ENCODE measurements at places on chromosomes 4 and X.
A peak's percentile ranks its signal among the peaks of the same experiment; 100 is the strongest.

DNA sequence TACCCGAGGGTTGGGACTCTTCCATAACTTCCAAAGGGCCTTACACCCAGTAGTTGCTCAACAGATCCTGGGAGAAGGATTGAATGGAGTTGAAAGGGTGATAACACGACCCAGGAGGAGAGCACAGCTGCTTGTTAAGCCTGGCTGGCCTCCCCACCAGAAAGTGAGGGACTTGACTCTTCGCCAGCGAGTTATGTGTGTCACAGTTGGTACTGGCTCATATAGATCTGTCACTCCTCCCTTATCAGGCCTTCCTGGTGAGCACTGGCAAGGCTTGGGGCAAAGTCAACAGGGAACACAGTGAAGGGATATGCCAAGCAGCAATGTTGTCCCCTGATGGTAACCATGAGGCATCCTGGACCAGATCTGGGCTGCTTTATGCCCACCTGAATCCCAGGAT is 35.8 kb downstream of the APLN start:
- no peak for DNase-seq

DNA sequence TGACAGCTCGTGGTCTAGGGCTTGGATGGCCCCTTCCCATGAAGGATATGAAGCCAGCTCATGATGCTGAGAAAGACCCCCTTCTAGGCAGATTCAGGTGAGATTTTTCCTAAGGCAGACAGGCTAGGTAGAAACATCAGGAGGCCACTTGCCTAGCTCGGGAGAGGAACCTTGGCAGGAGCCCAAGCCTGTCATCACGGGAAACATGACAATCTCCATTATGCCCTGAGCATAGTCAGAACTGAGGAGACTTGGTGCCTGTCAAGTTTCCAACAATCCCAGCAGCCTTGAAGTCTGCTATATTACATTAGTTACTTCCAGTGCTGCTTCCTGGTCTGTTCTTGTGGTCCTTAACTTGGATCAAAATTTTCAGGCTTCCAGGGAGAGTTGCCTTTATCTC is 18.7 kb upstream of the WDR1 start:
- DNase-seq, result no peak

GRCh38 chr4:94826206-94826605 is 68.5 kb downstream of the BMPR1B start:
- DNase-seq, result no peak

- no peak for DNase-seq
Observed at GRCh38 chr4:88965053-88965452, 91.9 kb downstream of the FAM13A start.

- DNase-seq, result no peak
Observed at GRCh38 chr4:24650849-24651640, 66.7 kb upstream of the DHX15 start.

DNA sequence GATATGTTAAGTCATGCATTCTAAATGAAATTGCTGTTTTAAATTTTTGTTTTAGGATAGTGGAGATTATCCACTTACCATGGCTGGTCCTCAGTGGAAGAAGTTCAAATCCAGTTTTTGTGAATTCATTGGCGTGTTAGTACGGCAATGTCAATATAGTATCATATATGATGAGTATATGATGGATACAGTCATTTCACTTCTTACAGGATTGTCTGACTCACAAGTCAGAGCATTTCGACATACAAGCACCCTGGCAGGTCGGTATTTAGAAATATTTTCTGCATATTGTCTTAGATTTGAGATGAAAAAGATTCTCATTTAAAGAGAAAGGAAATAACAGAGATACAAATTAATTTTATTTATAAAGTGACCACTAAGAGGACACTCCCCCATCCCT is 83.6 kb downstream of the STAG2 start:
- no peak for DNase-seq

DNA sequence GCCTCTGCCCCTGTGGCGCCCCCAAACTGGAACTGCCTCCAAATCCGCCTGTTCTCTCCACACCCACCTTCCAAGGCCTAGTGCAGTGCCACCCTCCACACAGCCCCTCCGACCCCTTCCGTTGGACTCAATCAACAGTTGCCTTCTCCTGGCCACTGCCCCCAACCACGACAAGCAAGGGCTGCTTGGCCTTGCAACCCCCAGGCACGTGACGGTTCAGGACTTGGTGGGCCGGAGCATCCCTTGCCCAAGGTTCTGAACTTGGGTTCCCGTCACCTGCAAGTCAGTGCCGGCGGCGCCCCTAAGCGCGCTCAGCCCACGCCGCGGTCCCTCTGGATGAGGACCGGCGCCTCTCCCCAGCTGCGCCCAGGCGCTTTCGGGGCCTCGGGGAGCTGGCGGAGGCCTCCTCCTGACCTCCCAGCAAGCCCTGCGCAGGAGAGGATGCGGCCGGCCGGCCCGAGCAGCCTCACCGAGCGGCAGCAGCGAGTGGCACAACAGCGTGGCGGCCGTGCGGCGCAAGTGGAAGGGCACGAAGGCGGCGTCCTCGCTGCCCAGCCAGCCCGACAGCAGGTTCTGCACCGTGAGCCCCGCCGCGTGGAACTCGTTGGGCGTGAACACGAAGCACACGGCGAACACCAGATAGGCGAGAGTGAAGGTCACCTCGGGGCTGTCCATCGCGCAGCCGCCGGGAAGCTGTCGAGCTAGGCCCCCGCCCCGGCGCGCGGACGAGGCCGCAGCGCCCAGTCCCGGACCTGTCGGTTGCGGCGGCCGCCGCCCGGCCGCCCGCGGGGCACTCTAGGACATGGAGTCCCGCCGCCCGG is 750 bp downstream of the TMEM129 start:
- no peak for DNase-seq

DNA sequence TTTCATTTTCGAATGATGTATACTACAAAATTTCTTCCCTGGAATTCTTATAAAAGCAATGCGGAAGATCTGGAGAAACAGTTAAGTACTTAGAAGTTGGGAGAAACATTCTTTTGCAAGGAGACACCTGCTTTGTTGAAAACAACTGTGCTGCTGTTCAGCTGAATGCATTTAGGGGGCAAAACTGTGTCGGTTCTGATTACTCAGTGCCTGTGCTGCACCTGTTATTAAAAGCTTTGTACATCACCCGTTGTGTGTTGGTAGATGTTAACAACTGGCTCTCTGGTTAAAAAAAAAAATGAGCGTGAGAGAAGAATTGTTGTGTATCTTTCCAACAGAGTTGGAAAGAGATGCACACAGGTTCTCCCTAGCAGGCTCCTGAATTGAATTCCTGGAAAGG is 184.1 kb upstream of the HHIP start:
- DNase-seq, result no peak

GRCh38 chr4:2459589-2460349 is 9.1 kb upstream of the RNF4 start:
- no peak for DNase-seq

- no peak for DNase-seq
Observed at GRCh38 chrX:27451324-27451723, 11.8 kb downstream of the PPP4R3C start.

- no peak for DNase-seq
Observed at GRCh38 chr4:159980826-159981468, 878.1 kb downstream of the RAPGEF2 start.

- DNase-seq, result peak; percentile 18
Observed at GRCh38 chrX:65596270-65597034, 61.9 kb upstream of the LAS1L start.

DNA sequence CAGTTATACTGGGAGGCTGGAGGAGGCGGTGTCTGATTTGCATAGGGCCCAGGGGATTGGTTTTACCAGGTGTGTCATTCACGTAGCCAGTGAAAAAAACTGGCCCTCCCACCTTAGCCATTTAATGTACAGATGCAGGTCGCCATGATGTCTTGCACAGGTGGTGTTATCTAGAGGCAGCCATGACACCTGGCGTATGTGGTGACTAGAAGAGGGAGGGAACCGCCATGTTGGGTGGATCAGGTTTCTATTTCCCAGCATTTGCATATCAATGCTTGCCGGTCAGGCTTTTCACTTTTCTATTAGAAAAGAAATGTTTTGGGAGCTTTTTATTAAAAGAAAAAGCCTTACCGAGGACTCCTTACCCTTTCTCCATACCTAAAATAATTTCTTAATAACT is 523.4 kb downstream of the ADGRL3 start:
- DNase-seq, result no peak

DNA sequence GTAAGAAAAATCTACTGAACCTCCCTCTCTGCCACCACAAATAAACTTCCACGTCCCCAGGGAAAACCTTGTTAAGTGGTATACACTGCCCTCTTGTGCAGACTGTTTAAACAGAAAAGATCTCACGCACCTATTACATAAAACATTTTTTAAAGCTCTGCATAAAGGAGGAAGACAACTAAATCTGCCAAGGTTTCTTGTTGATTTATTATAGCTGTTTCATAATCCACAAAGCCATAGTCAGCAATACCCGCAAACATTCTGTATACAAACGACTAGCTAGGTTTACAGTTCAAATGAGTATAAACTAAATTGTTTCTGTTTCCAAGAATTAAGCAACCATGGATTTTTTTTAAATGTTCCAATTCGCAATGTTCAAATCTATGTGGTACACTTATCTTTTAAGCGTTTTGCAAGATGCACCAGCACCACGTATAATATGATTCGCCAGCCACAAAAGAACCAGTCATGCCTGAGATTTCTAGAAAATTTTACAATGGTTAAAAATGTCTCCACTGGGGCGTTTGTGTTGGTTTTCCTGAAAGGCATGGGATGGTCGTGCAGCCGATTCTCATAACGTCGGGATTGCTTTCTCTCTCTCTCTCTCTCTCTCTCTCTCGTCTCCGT is 164.6 kb downstream of the PRKX start:
- DNase-seq, result no peak

DNA sequence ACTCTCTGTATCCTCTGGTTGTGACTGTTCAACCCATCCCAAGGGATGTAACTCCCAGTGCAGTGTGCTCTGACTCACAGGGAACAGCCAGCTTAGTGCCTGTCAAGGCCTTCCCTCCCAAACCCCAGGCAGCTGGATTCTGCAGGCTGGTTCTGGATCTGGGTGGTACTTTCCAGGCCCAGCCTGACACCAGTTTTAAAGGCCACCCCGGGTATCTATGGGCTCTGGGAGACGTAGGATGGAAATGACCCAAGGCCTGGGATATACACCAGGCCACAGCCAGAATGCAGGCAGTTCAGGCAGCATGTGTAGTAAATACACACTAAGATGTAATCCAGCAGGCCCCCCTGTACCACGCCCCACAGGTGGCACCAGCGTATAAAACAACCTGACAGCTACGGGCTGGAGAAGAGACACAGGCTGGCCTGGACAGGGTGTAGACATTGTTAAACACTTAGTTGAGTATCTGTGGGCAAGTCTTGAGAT is 64.2 kb downstream of the SPINK2 start:
- no peak for DNase-seq

- no peak for DNase-seq
Observed at GRCh38 chr4:848803-849477, 23.0 kb upstream of the CPLX1 start.

- no peak for DNase-seq
Observed at GRCh38 chr4:41969671-41970070, 11.9 kb upstream of the DCAF4L1 start.

GRCh38 chr4:155428128-155428527 is 51.4 kb upstream of the MAP9 start:
- DNase-seq, result no peak

DNA sequence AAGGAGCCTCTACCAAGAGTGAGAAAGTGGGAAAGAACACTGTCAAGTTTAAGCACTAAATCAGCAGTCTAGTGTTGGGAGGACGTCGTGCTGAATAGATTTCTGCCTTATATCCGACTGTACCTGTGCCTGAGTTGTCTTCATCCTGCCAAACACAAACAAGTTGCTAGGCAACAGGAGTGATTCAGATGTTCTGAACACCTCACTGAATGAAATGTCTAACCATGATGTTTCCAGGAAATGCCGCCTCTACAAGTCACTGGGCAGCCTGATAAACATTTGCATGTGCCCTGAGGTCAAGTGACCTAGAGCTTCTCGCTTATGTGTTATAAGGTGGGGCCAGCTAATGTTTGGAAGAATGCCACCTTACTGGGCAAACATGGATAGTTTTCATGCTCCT is 37.9 kb downstream of the SGMS2 start:
- no peak for DNase-seq

DNA sequence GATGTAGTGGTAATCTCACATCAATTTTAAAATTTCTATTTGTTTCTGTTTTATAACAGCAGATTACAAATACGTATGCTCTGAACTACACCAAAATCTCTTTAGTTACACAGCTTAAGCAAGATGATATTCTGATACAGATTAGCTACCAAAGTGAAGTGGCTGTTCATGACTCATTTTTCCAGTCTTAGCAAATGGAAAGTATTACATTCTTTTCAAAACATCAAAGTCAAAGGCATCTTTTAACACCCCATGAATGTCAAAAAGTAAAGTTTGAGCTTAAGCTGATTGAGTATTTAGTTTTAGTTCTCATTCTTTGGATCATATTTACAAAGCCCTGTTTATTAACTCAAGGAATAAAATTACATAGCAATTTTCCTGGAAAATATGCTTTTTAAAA is 6.6 kb upstream of the HPGDS start:
- DNase-seq, result no peak

DNA sequence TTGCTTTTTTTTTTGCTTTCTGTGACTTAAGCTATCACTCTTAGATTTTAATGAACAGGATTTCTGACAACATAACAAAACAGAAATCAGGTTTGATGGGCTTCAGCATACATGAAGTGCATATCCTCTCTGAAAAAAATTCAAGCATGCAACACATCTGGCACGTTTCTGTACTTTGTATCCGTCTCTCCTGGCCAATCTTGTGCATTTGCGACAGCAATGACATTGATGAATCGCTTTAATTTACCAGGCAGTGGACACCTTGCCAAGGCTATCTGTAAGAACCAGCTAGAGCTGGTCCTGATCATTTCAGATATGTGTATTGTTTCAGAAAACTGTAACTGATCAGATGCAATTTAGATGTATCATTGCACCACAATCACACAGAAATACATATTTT is 93.3 kb downstream of the CCSER1 start:
- no peak for DNase-seq

- no peak for DNase-seq
Observed at GRCh38 chr4:168667921-168668320, 171.1 kb downstream of the PALLD start.

GRCh38 chrX:41409006-41409405 is 38.1 kb upstream of the NYX start:
- DNase-seq, result no peak

DNA sequence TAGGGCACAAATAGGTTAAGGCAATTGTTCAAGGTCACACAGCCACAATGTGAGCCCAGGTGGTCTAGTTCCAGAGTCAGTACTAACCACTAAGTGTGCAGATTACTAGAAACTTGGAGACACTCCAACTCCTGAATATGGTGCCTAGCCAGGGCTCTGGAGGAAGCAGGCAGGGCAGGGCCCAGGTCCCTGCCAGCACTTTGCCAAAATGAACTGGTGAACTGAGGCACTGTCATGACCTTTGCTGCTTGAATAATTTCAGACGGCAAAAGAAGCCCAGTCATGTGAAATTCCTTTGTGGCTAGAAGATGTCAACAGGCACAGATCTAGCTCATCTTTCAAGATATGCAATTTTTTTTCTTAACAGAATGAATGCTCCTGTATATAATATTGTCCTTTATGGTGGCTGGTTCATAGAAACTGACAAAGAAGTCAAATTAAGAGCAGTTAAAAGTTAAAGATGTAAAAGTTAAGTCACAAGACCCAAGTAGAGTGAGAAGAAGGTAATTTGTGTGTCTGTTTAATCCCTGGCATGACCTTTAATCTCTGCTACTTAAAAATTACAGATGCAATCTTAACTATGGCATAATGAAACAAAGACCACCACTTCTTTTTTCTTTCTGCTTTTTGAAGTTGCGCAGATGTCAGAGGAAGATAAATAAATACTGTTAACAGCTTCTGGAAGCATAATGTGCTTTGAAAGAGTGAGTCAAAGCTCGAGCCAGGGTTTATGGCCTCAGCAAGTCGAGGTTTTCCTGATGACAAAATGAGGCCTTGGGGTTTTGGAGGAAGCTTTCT is 54.1 kb downstream of the SHROOM3 start:
- DNase-seq, result no peak

All from stimulated activated CD8-positive, alpha-beta memory T cell treated with anti-CD3 and anti-CD28 coated beads, Interleukin-7, amount 100 ng/mL, for 1 hour (primary cell).